Spinal cord (tissue), 10 donors: ENCODE measurements at places on chromosomes 1 and 21. TPM values are rescaled to one million over a fixed set of nuclear protein-coding genes. Genes with fewer than 3 reads are reported as not detected.

The CCDC30 gene
- 12.0 TPM for total RNA-seq

The GFI1 gene
- total RNA-seq = 1.2 TPM

The KRTAP11-1 gene
- not detected for total RNA-seq

The NMNAT2 gene
- total RNA-seq = 20.8 TPM

GRCh38 chr1:64167176-64167575 is 36.2 kb upstream of the UBE2U start:
- H3K36me3 ChIP-seq = no peaks in the 10 kb centered on the region
- H3K27me3 ChIP-seq = no peaks in the 10 kb centered on the region
- DNase-seq = no peak
- no peak overlapping the region for H3K4me3 ChIP-seq
- no peak overlapping the region for H3K27ac ChIP-seq
- H3K4me1 ChIP-seq = peaks cover 11% of the 10 kb centered on the region

DNA sequence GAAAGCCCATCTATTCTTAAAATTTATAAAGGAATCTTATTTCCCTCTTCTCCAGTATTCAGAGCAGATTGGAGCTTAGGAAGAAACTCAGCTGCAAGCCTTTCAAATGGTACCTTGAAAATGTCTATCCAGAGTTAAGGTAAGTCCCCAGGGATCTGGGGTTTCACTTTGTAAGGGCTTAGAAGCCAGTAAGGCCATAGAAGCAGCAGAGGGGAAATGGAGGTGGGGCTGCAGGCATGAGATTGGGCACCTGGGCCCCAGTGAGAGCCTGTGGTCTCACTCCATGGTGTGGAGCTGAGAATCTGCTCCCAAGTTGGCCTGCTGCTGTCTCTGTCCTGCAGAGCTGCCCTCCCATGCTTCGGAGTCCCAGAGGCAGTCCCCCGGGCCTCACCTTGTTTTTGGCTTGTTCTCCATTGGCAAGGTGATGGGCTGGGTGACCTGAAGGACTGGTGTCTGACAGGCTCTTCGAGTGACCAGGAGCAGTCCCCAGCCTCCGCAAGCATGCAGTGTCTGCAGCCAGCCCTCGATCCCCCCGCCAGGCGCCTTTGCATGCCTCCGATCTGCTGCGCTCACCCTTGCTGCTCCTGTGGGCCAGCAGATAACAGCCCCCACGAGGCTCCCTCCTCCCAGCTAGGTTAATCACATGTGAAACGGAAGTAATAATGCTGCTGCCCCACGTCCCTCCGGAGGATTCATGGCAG is 163.1 kb downstream of the PGBD5 start:
- no peak overlapping the region for H3K4me3 ChIP-seq
- H3K27me3 ChIP-seq = no peaks in the 10 kb centered on the region

- no peak for DNase-seq
- no peaks in the 10 kb centered on the region for H3K36me3 ChIP-seq
- peaks cover 14% of the 10 kb centered on the region for H3K4me1 ChIP-seq
- H3K27ac ChIP-seq = no peak overlapping the region
These were observed 294.1 kb upstream of the SGIP1 start for GRCh38 chr1:66239834-66240233.

DNA sequence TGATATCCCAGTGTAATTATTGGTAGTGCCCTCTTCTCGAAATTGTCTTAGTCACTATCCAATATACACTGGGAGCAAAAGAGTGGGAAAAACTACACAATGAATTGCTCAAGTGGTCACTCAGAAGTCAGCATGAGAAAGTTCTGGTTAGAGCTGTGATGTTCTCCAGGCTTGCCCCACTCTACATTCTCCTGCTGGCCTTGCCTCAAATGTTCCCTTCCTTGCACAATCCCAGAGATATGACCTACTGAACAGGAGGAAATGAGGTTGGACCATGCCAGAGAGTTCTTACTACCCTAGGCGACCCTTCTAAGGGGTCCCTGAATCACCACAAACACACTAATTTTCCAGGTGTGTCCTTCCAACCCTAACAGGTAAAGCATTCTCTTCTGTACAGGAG is 40.8 kb downstream of the GLUL start:
- H3K4me3 ChIP-seq = no peak overlapping the region
- H3K27ac ChIP-seq = no peak overlapping the region
- no peaks in the 10 kb centered on the region for H3K4me1 ChIP-seq
- DNase-seq = no peak
- no peaks in the 10 kb centered on the region for H3K27me3 ChIP-seq

DNA sequence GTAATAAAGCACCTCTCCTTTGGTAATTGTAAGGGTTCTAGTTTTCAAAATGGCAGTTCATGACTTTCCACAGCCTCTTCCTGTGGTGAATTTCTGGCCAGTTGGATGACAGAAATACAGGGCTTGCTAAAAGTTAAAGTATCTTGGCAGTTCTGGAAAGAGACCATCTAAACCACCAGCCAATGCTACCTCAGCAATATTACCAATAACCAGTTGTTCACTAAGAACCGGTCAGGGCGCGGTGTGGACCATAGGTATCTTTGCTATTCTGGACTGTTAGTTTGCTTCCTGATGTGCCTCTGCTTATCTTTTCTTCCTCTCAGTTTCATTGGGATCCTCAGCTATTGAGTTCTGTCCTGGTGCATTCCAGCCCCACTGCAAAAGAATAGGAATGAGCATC is 124.7 kb downstream of the HS2ST1 start:
- H3K27ac ChIP-seq = no peak overlapping the region
- no peak for DNase-seq
- no peak overlapping the region for H3K4me3 ChIP-seq
- no peaks in the 10 kb centered on the region for H3K27me3 ChIP-seq
- no peaks in the 10 kb centered on the region for H3K4me1 ChIP-seq
- H3K36me3 ChIP-seq = no peaks in the 10 kb centered on the region

DNA sequence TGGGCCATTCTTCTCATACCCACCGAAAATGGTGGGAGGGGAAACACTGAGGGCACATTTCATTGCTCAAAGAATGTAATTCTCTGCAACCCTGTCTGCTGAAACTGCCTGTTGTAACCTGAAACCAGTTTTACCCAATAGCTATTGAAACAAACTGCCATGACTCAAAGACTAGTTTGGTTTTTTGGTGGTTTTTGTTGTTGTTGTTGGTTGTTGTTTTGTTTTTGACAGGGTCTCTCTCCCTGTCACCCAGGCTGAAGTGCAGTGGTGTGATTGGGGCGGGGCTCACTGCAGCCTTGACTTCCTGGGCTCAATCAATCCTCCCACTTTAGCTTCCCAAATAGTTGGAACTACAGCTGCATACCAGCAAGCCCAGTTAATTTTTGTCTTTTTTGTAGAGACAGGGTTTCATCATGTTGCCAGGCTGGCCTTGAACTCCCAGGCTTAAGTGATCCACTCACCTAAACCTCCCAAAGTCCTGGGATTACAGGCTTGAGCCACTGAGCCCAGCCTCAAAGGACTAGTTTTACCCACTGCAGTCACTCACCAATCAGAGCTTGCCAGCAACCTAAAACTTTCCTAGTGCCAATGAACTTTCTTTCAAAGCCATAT is 2.1 kb upstream of the IPP start:
- peaks cover 12% of the 10 kb centered on the region for H3K4me1 ChIP-seq
- no peak overlapping the region for H3K27ac ChIP-seq
- H3K4me3 ChIP-seq = no peak overlapping the region
- DNase-seq = no peak
- no peaks in the 10 kb centered on the region for H3K27me3 ChIP-seq

- H3K4me1 ChIP-seq = no peaks in the 10 kb centered on the region
- no peak overlapping the region for H3K4me3 ChIP-seq
- no peaks in the 10 kb centered on the region for H3K27me3 ChIP-seq
- no peak overlapping the region for H3K27ac ChIP-seq
- no peak for DNase-seq
These were observed 468.4 kb upstream of the C1orf87 start for GRCh38 chr1:60541831-60542532.

DNA sequence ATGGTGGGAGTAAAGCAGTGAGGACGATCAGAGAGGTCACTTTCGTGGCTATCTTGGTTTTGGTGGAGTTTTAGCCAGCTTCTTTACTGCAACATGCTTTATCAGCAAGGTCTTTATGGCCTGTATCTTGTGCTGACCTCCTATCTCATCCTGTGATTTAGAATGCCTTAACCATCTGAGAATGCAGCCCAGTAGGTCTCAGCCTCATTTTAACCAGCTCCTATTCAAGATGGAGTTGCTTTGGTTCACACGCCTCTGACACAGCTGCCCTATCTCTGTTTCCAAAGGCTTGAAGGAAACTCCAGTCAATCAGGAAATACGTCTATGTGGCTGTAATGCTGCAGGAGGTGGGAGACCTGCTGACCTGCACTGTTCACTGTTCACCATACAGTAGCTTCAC is 146.1 kb upstream of the POGK start:
- no peak for DNase-seq
- H3K27me3 ChIP-seq = no peaks in the 10 kb centered on the region
- H3K36me3 ChIP-seq = no peaks in the 10 kb centered on the region
- H3K4me1 ChIP-seq = no peaks in the 10 kb centered on the region
- H3K27ac ChIP-seq = no peak overlapping the region

DNA sequence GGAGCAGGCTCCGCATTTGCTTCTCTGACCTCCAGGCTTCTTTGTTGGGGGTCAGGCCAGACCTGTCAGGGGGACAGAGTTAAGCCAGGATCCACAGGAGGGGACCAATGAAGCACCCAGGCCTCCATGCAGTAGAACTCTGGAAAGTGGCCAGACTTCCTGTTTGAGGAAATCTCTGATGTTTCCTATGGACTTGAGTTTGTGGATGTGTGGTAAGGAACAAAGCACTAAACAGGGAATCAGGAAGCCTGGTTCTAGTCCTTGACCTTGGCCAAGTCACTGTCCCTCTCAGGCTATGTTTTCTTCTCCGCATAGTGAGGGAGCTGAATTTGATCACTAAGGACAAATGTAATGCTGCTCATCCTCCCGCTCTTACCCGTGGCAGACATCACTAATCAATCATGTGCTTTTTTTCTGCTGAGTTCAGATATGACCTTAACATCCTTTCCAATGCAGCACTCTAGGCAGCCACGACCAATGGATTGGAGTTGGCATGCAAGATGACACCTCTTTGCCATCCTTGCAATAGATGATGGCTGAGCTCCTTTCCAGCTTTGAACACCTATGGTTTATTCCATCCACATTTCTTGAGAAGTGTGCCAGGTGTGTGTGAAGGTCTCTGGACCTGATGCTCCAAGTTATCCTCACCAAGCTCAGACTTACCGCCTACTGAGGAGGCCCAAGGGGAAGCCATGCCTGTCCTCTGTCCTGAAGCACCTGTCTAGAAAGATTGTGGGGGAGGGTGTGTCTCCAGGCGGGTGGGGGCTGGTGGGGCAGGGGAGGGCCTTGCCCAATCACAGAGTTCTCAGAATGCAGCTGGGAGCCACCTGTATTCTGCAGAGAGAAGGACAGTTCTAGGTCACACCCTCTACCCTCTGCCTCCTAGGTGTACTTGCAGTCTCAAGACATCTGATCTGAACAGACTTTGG is 9.9 kb downstream of the SH2D2A start:
- peak overlapping the region; percentile 48 for H3K27ac ChIP-seq
- no peak for DNase-seq
- peaks cover 2% of the 10 kb centered on the region for H3K27me3 ChIP-seq
- peaks cover 22% of the 10 kb centered on the region for H3K36me3 ChIP-seq

GRCh38 chr1:79791488-79792218 is 785.1 kb upstream of the ADGRL4 start:
- no peaks in the 10 kb centered on the region for H3K27me3 ChIP-seq
- peak; percentile 5 for DNase-seq
- no peaks in the 10 kb centered on the region for H3K4me1 ChIP-seq
- no peak overlapping the region for H3K4me3 ChIP-seq

GRCh38 chr1:11649624-11650330 is 4.5 kb downstream of the FBXO2 start:
- no peak overlapping the region for H3K27ac ChIP-seq
- no peak overlapping the region for H3K4me3 ChIP-seq
- peaks cover 19% of the 10 kb centered on the region for H3K27me3 ChIP-seq

GRCh38 chr1:230735447-230735846 is 11.7 kb upstream of the CAPN9 start:
- DNase-seq = no peak
- no peaks in the 10 kb centered on the region for H3K27me3 ChIP-seq
- H3K27ac ChIP-seq = no peak overlapping the region
- no peak overlapping the region for H3K4me3 ChIP-seq

- peaks cover 14% of the 10 kb centered on the region for H3K4me1 ChIP-seq
- H3K36me3 ChIP-seq = peaks cover 14% of the 10 kb centered on the region
- H3K4me3 ChIP-seq = peak overlapping the region; percentile 86
- no peak for DNase-seq
- H3K27ac ChIP-seq = peak overlapping the region; percentile 97
These were observed 322 bp downstream of the DCLRE1B start for GRCh38 chr1:113905435-113905861.

- no peaks in the 10 kb centered on the region for H3K27me3 ChIP-seq
- H3K4me3 ChIP-seq = no peak overlapping the region
- peaks cover 85% of the 10 kb centered on the region for H3K36me3 ChIP-seq
- DNase-seq = no peak
These were observed 37.6 kb downstream of the PARP1 start for GRCh38 chr1:226370144-226370923.

DNA sequence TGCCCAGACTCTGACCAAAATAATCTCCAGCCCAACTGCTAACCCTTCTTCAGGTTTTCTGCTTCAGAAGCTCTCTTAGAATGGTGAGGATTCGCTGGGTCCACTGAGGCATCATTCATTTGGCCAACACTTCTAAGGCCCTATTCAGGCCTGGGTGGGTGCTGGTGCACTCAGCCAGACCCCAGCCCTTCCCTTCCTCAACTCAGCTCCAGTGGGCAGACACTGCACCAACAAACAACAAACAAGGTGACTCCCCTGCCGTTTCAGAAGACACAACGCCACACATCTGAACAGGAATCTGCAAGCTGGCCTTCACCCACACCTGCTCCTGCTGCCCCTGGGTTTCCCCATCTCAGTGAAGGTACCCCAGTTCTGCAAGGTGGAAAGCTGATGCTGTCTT is 6.0 kb downstream of the HEYL start:
- DNase-seq = no peak
- peaks cover 36% of the 10 kb centered on the region for H3K4me1 ChIP-seq
- peaks cover 23% of the 10 kb centered on the region for H3K27me3 ChIP-seq
- no peak overlapping the region for H3K4me3 ChIP-seq
- H3K27ac ChIP-seq = peak overlapping the region; percentile 25
- no peaks in the 10 kb centered on the region for H3K36me3 ChIP-seq

GRCh38 chr1:4630561-4630960 is 23.8 kb upstream of the AJAP1 start:
- H3K36me3 ChIP-seq = no peaks in the 10 kb centered on the region
- no peaks in the 10 kb centered on the region for H3K27me3 ChIP-seq
- H3K4me1 ChIP-seq = peaks cover 13% of the 10 kb centered on the region
- H3K27ac ChIP-seq = no peak overlapping the region
- DNase-seq = no peak
